ENCODE measurements at places on chromosomes 4 and X.

DNA sequence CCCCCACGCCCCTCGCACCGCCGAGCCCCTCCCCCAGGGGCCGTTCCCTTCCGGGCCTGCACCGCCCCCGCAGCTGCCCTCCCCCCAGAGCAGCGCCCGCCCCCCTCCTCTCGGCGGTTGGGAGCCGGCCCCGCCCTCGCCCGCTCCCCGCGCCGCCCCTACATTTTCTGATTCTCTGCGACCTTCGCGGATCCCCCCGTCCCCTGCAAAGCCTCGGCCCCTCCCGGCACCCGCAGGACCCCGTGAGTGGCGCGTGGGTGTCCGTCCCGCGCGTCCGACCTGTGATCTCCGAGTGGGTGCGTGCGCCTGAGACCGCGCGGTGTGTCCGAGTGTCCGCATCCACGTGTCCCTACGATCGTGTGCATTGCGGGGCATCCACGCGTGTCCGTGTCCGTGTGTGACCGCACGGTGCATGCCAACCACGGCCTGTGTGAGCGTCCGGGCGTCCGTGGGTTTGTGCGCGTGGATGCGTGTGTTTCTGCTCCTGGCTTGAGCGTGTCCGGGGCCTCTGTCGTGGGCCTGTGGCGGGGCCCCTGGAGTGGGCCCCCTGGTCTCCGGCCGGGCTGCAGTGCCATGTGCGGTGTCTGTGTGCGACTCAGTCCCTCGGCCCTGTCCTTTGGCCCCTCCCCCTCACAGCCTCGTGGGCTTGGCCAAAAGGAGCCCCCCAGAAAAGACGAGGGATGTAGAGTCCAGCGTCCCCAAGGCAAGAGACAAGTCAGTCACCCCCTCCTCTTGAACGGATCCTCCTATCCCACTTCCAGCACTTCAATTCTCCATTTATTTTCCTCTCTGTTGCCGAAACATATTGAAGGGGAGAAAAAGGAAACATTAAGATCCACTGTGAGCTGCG is 8.8 kb upstream of the NKX1-1 start:
- DNase-seq = no peak

DNA sequence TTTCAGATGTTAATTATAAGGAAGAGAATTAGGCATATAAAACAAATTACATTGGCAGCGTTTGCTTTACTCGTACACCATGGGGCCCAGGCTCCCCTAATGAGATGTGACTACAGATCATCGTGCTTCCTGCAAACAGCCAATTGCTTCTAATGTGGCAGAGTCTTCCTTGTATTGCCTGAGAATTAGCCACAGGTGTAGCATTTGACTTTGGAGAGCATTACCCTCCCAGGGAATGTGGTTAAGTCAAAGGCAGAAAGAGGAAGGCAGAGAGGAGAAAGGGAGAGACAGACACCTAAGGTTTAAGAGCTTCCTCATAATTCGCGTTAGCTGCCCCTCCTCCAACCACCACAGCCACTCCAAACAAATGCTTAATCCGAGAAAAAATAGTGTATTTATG is 97.0 kb downstream of the MID1IP1 start:
- DNase-seq = no peak

DNA sequence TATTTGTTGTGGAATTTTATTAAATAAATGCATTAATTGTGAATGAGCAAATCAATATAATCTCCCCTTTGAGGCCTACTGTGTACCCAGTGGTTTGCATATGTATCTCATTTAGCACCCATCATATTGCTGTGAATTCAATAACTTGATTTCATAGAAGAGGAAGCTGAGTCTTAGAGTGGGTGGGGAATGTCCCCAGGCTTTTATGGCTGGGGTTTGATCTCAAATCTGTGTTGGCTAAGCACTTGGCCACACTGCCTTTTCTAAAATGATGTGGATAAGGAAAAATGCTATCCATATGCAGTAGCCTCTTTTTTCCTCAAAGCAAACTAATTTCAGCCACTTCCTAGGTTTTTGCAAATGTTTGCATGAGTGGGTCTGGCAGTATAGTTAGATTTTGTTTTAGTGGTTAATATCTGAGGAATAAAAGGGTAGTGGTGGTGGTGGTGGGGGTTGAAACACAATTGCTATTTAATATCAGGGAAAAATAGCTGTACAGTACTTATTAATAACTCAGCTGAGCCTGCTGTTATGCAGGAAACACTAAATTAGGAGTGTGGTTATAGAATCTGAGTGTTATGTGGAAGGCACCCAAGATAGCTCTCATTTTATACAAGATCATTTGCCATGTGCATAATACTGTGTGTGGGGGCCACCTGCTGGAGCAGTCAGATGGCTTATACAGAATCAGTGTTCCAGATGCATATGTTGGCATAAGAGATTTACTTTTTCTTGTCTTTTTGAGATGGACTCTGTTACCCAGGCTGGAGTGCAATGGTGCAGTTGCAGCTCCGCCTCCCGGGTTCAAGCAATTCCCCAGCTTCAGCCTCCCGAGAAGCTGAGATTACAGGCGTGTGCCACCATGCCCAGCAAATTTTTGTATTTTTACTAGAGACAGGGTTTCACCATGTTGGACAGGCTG is 108.0 kb downstream of the TMEM131L start:
- peak; percentile 16 for DNase-seq

- DNase-seq = no peak
These were observed 127.1 kb downstream of the KLHL13 start for GRCh38 chrX:117989512-117989911.

- DNase-seq = no peak
These were observed 5.0 kb downstream of the CENPU start for GRCh38 chr4:184728858-184729257.
